GM04503 (cell line): ENCODE measurements at places on chromosomes 2 and 18.

DNA sequence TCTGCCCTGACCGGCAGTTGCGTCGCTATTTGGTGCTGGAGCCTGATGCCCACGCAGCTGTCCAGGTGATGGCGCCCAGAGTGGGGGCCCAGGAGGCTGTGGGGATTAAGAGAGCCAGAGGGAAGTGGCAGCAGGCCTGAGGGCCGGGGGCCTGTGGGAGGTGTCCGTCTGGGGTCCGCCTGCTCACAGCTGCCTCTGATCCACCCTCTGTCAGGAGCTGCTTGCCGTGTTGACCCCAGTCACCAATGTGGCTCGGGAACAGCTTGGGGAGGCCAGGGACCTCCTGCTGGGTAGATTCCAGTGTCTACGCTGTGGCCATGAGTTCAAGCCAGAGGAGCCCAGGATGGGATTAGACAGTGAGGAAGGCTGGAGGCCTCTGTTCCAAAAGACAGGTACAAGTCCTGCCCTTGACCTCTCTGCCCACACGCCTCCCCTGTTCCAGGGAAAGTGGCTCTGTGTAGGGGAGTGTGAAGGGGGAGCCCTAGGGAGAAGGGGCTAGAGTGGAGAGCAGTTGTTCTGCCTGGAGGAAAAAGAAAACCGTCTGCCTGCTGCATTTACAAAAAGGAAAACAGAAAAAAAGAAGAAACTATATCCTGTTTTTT is 11.6 kb downstream of the STK11IP start:
- DNase-seq, result no peak

GRCh38 chr2:221552291-221552690 is 19.8 kb downstream of the EPHA4 start:
- DNase-seq, result no peak

GRCh38 chr2:230793572-230794359 is 71.0 kb upstream of the ITM2C start:
- peak; percentile 97 for DNase-seq

GRCh38 chr2:216871333-216871934 is 11.6 kb upstream of the TNP1 start:
- DNase-seq, result no peak

DNA sequence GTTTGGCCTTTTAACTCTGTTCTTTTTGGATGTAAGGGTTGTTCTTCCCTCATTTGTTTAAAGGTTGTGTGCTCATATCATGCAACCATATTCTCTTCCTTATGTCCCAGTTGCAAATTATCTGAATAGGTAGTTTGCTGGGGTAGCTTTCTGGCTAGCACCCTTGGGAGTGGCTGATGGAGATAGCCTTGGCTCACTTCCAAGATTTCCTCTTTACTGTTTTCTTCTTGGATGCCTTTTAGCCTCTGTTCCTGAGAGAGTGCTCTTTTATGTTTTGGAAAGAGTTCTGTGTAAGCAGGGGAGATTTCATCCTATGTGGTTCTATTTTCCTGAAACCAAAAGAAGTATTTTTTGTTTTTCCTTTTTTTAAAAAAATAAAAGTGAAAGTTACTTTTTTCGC is 25.4 kb downstream of the USP14 start:
- no peak for DNase-seq

- DNase-seq, result no peak
Observed at GRCh38 chr2:231713730-231714638, 5.7 kb downstream of the PTMA start.
